Suppressor macrophage treated with lipopolysaccharide for 4 hours (primary cell): ENCODE measurements at places on chromosomes 11 and 22.

DNA sequence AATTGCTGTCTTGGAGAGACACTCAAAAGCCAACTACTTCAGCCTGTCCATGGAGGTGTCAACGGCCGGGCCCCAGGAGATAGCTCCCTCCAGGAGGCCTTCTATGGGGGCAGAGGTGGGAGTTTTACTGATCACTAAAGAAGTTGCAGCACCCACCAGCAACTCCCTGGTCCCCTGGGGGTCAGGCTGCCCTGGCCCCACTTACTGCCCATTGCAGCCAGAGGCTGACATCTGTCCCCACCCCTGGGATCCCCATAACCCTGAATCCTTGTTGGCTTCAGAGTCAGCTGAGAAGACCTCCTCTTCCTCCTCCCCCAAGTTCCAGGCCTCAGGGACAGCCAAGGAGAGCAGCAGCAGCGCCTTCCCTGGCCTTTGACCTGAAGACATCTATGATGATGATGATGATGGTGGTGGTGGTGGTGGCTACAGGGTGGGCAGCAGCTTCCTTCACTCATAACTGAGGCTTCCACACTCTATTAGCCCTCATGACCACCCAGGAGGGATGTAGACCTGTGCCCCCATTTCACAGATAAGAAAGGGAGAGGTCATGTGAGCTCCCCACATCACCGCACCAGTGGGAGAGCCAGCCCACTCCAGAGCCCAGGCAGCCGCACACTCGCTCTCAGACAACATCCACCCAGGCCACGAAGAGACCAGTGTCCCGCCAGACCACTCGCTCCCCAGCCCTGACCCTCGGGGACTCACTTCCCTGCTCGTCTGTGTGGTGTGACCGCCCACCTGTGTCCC, 43.8 kb upstream of the FGF3 start:
- no peak for DNase-seq

- DNase-seq, result no peak
These were observed 2.6 kb downstream of the SAMM50 start for GRCh38 chr22:43957871-43958270.

DNA sequence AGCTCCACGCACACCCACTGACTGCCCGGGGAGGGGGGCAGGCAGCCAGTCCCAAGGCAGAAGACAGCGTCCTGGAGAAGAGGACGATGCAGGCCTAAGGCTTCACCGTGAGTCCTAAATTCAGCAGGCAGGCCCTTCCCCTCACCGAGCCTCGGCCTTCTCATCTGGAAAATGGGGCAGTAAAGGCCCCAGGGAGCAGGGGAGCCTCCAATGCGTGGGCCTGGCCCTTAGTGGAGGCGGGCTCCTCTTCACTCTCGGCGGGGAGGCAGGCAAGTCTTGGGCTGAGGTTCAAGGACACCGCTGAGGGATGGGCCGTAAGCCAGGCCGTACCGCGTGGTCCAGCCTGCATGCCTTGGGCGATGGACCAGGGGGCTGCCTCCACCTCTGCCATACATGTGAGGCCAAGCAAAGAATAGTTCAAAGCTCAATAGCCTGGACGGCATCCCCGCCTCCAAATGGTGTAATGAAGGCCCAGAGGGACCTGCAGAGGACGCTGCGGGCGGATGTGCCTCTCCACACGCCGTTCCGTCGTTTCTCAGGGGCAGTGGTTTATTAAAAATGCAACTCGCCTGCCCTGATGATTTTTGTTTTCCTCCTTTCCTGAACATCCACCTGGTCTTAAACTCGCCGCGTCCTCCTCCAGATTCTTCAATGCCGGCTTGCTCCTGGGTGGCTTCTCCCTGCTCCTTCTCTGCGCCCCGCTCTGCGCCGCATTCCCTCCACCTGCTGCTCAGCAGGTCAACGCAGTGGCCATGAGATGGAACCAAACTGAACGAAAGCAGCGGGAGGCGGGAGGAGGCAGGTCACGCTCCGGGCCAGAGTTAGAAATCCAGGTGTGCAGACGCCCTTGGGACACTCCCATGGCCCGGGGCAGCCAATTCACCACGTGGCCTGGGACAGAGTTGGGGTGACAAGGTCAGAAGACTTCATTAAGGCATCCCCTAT, 627.8 kb downstream of the TBC1D22A start:
- no peak for DNase-seq

DNA sequence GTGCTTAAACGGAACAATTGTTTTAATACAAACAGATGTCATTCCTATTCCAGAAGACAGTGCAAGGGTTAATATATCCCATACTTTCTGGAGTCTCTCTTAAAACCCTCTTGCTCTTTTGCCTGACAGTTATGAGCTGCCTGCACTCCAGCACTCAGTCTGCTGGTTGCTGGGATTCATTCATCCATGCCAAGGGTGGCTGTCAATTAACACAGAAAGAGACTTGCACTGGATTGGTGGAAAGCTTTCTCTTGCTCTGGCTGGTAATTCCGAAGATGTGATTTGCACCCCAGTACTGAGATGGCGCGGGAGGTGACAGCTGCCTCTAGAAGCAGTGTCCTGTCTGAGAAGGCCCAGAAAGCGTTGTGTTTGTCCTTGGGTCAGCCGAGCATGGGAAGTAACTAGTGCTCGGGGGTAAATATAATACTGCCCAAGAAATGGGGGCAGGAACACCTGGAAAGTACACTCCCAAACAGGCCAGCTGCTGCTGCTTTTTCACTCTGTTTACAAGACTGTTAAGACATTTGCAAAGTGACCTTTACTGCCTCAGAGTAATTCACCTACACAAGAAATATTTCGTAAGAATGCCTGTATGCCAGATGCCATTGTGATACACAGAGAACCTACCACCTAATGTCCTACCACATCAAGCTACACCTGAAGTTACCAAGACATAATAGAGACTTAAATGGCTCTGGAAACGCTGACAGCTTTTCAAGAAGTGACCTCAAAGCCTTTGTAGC, 20.5 kb downstream of the SCUBE2 start:
- DNase-seq, result no peak

- no peak for DNase-seq
These were observed 138.9 kb downstream of the CD44 start for GRCh38 chr11:35277827-35278226.

DNA sequence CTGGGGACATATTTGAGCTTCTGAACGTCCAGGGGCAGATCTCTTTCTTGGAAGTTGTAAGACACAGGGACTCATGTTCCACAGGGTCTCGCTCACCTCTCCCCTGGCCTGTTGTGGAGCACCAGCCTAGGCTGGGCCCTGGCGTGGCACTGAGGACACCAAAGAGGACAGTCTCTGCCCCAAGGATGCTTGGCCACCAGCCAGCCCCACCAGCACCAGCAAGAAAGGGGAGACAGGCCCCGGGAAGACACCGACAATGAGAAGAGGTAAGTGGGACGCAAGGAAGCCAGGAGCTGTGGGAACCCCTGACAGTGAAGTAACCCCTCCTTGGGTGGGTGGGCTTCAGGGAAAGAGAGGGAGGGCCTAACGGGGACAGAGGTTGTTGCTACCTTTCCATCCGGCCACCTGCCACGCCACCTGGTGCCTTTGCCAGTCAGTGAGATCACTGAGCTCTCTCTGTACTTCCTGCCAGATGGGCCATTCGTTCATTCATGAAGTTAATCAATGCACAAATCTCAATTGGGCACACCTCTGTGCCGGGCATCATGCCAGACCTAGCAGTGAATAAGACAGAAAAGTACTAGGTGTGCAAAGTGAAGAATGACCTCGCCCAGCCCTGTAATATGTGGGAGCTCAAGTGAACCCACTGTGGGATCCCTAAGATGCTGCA, 11.1 kb downstream of the APOL5 start:
- DNase-seq, result no peak
